ENCODE measurements at places on chromosomes 4 and X. TPM values are rescaled to one million over a fixed set of nuclear protein-coding genes. Genes with fewer than 3 reads are reported as not detected.

DNA sequence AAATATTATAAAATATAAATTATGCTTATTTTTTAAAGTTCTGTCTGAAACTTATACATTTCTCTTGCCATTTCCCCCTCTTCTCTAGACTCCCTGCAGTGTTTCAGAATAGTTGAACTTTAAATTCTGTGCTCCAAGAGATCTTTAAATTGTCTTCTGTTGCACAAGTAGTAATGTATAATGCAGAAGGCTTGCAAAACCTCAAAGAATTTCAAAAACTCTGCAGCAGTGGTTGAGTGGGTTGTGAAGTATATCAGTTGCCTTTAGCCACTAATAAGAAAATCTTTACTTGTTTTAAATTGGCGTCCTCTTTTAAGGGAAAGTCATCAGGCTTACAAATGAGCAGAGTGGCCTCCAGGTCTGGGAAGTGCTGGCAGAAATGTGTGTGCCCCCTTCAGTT is 1153.3 kb upstream of the PABPC4L start:
- no peak for DNase-seq

DNA sequence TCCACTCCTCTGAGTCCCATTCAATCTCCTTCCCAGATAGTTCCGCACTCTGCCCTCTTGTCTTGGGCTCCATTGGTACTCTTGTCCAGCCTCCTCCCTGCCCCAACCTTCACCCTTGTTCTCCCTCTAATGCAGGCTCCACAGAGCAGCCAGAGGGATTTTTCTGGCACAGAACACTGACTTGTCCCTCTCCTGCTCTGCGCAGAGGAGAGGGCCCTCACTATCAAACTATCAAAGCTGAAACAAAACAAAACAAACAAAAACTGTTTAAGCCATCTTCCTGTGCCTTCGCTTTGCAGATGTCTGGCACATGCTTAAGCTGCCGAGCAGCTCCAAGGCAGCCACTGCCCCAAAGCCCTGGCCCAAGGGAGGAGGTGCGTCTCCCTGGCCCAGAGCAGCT is 2.9 kb downstream of the CNGA2 start:
- DNase-seq: no peak

DNA sequence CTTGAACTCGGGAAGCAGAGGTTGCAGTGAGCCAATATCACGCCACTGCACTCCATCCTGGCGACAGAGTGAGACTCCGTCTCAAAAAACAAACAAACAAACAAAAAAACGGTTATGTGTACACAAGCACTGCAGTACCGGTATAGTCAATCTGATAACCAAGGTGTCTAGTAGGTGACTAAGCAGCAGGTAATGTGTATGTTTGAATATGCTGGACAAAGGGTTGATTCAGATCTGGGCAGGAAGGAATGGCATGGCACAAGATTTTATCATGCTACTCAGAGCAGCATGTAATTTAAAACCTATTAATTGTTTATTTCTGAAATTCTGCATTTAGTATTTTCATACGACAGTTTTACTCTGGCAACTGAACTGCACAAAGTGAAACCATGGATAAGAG is 41.7 kb downstream of the MAGEC1 start:
- DNase-seq: no peak

GRCh38 chr4:5711479-5712184 is 631 bp downstream of the EVC start:
- no peak for DNase-seq

DNA sequence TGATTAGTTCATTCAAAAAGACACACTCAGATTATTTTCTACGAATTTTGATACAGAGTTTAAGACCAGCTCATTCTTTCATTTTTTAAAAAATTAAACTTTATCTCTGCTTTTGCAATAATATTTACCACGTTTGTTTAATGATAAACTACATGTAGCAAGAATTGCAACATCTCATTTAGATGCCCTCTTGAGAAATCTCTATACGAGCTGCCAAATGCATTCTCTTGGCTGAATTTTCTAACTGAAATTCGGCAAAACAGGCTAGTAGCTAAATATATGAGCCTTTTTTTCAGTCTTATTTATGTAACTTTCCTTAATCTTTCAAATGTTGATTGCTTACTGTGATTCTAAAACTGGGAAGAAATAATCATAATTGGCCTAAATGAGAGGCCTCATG is 2.1 kb upstream of the GC start:
- no peak for DNase-seq

Gene SPANXN3
- not detected for total RNA-seq

GRCh38 chrX:39603230-39603629 is 494.5 kb downstream of the BCOR start:
- no peak for DNase-seq

GRCh38 chr4:161463436-161463835 is 700.4 kb downstream of the FSTL5 start:
- DNase-seq: no peak

Gene TBC1D8B
- total RNA-seq: 0.50 TPM

GRCh38 chr4:138161351-138161750 is 80.8 kb downstream of the SLC7A11 start:
- DNase-seq: no peak

Gene TREX2
- 2.7 TPM for total RNA-seq

Gene CYSLTR1
- total RNA-seq: 2.9 TPM

Gene CNOT6L
- 209 TPM for total RNA-seq

Gene F8A2
- not detected for total RNA-seq

Gene MTMR8
- total RNA-seq: 5.0 TPM

Gene TMPRSS11F
- total RNA-seq: not detected

DNA sequence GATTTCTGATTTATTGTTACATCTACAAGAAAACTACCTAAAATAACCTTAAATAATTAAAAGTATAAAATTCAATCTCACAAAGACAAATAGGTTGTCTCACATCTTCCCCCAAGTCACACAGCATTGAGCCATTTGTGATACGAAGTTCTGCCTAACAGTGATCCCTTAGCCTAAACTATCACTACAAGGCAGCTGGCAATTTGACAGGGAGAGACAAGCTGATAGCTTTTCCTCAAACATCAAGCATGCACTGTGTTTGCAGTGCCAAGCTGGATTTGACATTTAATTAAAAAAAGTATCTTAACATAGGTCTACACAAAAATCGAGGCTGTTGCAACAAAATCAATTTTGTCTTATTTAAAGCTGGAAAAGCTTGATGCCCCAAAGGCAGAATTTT is 464.7 kb upstream of the TRAM1L1 start:
- DNase-seq: no peak

DNA sequence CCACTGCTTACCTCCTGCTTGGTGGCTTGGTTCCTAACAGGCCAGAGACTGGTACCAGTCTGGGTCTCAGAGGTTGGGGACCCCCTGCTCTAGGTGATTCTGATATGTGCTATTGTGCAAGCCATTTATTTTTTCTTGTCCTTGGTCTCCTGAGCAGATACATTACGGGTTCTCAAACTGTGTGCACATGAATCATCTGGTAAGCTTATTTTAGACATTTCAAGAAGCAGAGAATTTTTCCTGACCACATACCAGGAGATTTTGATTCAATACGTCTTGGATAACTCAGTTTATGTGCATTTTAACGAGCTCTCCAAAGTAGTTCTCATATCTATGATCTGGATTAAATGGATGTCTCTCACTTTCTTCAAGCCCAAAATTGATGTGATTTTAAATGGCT is 77.2 kb downstream of the FHIP1A start:
- DNase-seq: no peak

DNA sequence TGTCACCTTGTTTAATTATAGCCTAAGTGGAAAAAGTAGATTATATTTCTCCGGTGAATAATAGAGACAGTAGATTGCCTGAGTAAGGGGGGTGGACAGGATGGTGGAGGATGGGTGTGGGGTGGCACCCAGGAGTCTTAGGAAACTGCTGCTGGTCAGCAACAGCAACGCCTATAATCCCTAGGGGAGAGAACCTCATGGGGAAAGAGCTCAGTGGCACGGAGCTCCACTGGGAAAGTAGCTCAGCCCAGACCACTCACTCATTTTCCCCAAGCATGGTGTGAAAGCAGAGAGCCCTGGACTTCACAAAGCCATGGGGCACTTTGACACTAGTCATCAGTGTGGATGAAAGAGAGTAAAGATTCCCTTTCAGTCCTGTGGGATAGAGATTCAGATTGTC is 31.1 kb downstream of the METTL14 start:
- no peak for DNase-seq
